Osteocyte (in vitro differentiated cells): ENCODE measurements at places on chromosomes 16 and 17.

DNA sequence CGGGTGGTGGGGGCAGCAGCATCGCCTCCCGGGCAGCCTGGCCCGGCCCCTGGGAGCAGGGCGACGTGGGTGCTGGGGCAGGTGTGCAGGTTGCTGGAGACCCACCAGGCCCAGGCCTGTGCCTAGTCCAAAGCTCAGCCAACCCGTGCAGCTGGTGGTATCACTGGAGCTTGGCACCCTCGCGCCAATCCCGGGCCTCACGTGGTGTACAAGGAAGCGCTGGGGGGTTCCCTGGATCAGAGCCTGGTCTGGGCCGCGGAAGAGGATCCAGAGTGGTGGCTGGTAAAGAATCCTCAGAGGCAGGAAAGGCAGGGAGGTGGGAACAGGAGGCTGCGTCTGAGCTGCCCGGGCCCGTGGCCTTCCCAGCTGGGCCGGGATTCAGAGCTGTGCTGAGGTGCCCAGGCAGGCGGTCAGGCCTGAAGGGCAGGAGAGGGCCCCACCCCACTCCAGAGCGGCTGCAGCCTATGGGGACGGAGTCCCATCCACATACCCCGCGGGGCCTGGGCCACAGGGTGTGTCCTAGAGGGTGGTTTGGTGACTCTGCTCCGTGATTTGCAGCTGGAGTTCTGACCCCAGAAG lies 36.2 kb downstream of the ZFPM1 start:
- no peak for DNase-seq

- DNase-seq, result no peak
These were observed 757 bp downstream of the ORMDL3 start for GRCh38 chr17:39926588-39927100.

GRCh38 chr17:56510554-56511342 lies 82.8 kb upstream of the NOG start:
- no peak for DNase-seq

GRCh38 chr17:1147664-1148063 lies 32.1 kb downstream of the ABR start:
- peak; percentile 85 for DNase-seq

DNA sequence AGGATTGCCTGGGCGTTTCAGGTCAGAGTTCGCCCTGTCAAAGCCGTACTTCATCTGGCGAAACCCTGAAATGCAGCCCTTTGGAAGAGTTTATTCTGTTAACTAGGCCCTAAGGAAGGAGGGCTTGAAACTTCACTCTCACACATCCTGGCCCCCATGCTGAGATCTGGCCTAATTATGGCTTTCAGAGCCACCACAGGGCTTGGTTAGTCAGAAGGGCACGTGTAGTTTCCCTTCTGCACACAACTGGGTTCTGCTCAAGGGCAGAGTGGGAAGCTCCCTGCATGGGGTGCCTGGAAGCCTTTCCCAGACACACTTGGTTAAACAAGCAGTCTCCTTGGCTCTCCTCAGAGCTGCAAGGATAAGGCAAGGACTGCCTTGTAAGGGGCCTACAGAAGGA lies 397.3 kb downstream of the SHISA9 start:
- no peak for DNase-seq

DNA sequence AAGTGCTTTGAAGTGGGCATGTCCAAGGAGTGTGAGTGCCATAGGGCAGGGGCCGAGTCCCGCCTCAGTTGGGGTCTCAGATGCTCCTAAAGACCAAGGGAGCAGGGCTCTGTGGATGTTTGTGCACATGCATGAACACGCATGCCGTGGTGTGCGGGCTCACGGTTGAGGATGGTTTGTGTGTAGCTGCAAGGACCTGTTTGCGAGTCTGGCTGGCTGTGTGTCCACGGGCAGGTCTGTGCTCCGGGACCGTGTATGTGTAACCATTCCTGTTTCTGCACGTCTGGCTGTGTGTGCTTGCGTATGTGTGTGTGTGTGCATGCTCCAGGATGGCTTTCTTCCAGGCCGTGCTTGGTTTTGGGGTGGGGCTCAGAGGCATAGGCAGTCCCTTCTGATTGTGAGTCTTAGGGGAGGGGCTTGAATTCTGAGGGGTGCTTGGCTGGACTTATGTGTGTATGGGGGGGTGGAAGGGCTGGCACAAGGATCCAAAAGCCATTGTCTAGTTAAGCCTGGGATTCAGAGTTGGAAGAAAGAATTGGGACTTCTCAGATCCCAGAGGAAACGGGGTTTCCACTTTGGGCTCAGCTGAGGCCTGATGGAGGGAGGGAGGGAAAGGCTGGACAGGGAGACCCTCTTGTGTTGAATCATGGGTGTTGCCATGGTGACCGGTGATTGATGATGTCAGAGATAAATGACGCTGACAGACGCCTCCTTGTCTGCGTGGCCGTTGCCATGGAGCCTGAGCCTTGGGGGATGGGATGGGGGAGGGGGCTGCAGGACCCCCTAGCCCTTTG lies 14.4 kb downstream of the GJD3 start:
- DNase-seq, result no peak

- no peak for DNase-seq
These were observed 143.1 kb upstream of the KCNJ18 start for GRCh38 chr17:21549107-21549687.

GRCh38 chr17:71229070-71229469 lies 891.8 kb upstream of the SOX9 start:
- DNase-seq, result no peak

GRCh38 chr17:82153745-82154375 lies 55.8 kb upstream of the FASN start:
- peak; percentile 91 for DNase-seq

DNA sequence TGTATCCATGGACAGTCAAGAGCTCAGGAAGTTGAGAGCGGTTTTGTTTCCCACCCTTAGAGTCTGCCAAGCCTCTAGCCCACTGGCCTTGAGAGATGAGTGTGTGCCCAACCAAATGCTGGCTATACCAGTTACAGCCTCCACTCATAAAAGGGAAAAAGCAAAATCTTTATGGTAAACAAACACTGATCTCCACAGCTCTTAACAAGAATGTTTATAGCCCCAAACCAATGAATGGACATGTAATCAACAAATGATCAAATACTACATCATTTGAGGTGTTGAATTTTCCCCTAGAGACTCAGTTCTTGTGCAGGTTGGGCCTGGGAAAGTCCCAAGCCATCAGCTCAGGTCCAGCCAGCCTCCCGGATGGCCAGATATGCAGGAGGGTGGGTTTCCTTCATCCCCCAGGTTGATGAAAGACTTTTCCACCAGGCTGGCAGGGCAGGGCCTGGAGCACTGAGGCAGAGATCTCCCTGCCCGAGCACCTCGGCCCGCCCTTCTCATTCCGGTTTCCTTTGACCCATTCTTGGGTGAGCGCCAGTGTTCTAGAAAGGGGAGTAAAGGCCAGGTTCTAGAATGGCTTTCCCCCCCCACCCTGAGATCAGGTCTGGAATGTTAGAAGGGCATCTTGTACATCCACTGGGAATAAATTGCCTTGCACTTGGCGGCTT lies 3.9 kb upstream of the EFTUD2 start:
- no peak for DNase-seq

DNA sequence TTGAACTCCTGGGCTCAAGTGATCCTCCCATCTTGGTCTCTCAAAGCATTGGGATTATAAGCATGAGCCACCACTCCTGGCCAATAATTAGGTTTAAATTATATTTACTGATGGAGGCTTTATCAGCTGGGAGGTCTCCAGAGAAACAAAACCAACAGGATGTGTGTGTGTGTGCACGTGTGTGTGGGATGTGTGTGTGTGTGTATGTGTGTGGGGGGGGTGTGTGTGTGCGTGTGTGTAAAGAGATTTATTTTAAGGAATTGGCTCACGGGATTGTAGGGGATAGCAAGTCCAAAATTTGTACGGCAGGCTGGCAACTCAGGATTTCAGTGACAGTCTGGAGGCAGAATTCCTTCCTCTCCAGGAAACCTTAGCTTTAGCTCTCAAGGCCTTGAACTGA lies 4.6 kb downstream of the MMP25 start:
- DNase-seq, result no peak

GRCh38 chr17:58324409-58325288 lies 3.9 kb downstream of the TSPOAP1 start:
- DNase-seq, result no peak

- no peak for DNase-seq
These were observed 12.2 kb upstream of the KCNJ2 start for GRCh38 chr17:70157151-70157550.

- DNase-seq, result no peak
These were observed 3.2 kb downstream of the CD7 start for GRCh38 chr17:82314012-82314726.

GRCh38 chr17:82373731-82374625 lies 2.4 kb downstream of the UTS2R start:
- no peak for DNase-seq

GRCh38 chr17:63601439-63602371 lies 1.0 kb downstream of the TACO1 start:
- DNase-seq, result no peak
